CD4-positive, alpha-beta T cell treated with Interleukin-21 for 1 hour (primary cell): ENCODE measurements at places on chromosomes 16 and 17.

DNA sequence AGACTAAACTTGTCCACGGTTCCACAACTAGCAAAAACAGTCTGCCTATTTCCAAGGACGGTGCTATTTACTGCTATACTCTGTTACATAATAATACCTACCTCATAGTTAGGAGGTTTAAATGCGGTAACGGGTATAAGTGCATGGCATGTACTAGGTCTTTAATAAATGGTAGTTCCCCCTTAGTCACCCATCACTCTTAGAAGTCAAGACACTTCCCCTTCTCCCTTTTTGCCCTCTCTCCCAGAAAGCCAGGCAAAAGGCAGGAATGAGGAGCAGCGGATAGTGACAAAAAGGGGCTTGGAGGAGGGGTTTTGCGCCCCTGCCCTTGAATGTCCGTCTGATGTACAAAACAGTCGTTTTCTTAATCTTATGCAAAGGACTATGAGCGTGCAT, 1.1 kb upstream of the LSM12 start:
- no peak for DNase-seq

- DNase-seq, result no peak
Measured at GRCh38 chr16:5393070-5393469, 295.5 kb upstream of the EEF2KMT start.

DNA sequence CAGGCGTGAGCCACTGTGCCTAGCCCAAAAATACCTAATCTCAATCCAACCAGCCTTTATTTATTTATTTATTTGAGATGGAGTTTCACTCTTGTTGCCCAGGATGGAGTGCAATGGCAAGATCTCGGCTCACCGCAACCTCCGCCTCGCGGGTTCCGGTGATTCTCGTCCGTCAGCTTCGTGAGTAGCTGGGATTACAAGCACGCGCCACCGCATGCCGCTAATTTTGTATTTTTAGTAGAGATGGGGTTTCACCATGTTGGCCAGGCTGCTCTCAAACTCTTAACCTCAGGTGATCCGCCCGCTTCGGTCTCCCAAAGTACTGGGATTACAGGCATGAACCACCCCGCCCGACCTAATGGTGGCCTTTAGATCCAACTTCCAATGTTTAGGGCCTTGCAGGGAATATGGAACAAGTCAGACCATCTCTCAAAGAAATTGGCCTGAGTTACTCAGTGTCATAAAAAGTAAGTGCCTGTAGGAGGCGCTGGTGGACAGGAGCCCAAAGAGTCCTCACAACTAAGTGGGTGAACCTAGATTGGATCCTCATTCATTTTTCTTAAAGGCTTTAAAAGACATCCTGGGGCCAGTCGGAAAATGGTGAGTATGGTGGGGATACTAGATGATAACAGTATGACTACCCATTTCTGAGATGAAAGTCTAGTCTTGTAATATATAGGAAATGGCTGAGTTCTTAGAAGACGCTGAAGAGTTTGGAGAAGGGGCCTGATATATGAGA, 4.6 kb downstream of the ZSCAN10 start:
- peak; percentile 79 for DNase-seq

DNA sequence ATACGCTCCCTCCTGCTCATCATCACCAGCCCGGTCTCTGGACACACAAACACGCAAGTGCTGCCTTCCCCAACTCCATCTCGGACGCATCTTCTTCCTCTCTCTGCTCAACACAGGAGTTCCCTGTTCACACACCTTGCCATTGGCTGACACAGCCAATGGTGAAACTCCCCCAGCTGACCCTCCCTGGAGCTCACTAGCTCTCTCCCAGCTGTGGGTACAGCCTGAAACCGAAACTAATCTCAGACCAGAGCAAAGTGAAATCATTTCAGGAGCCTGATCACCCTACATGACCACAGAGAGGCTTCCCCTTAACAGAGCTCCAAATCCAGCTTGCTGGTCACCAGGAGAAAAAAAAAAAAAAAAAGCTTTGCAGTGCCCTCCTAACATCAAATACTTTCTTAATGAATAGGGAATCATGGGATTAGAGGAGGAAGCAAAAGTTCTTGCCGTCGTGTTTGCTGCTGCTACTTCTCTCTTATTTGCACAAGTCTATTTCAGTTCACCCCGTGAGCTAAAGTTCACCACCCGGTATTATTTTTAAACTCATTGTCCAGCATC, 8.3 kb downstream of the CUEDC1 start:
- peak; percentile 59 for DNase-seq

DNA sequence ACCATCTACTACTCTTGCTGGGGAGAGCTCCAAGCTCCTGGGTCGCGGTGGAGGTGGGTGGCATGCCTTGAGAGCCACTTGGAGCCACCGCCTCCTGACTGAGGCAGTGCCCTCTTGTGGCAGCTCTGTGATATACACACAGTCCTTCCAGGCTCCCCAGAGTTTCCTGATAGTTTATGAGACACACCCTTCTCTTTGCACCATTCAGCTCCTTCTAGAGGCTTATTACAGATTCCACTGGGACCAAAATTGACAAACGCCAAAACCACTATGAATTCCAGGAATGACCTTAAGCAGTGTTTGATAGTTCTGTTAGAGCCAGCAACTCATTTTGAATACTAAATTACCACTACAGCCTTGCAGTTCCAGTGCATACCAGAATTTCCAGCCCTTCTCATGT, 170.1 kb upstream of the CDH13 start:
- peak; percentile 32 for DNase-seq

GRCh38 chr16:22296225-22297113, 740 bp upstream of the POLR3E start:
- DNase-seq, result no peak

DNA sequence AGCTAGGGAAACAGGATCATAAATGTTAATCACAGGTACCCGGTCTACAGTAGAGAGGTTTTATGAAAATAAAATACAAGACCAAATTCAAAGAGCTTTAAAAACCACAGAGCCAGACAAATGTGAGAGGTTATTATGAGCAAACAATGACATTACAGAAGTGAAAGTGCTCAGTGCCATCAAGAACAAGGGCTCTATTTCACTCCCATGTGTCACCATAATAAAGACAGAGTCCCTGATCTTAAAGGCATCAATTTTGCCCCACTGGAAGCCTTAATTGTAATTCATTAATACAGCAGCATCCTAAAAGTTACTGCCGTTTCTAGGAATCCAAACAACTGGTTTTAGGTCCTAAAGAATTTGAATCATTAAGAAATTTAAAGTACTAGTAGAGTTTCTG, 43.7 kb upstream of the CDRT4 start:
- DNase-seq, result no peak

GRCh38 chr17:5854871-5855554, 215.2 kb upstream of the WSCD1 start:
- DNase-seq, result no peak

DNA sequence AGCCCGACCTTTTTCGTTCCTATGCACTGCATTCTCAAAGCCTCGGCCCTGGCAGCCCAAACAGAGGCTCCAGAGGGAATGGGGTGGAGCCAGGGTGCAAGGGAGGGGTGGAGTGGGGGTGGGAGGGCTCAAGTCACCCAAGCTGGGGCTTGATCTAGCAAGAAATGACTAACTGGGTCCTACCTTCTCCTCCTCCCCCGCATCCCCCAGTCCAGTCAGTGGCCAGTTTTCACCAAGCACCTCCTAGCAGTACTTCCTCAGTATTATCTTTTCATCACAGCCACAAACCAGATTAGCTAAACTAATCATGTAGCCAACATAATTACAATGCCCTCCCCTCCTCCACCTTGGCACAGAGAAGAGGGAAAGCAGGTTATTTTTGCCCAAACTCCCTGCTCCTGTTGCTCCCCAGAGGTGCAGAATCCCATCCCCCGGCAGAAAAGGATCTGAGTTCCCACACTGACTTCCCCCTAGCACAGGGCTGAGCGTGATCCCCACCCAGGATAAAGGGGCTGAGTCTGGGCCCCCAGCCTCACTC, 2.2 kb downstream of the JUP start:
- no peak for DNase-seq
